D721Med (cell line): ENCODE measurements at places on chromosomes 3 and 15.

- DNase-seq = no peak
Measured at GRCh38 chr3:126570103-126570541, 11.4 kb upstream of the C3orf22 start.

DNA sequence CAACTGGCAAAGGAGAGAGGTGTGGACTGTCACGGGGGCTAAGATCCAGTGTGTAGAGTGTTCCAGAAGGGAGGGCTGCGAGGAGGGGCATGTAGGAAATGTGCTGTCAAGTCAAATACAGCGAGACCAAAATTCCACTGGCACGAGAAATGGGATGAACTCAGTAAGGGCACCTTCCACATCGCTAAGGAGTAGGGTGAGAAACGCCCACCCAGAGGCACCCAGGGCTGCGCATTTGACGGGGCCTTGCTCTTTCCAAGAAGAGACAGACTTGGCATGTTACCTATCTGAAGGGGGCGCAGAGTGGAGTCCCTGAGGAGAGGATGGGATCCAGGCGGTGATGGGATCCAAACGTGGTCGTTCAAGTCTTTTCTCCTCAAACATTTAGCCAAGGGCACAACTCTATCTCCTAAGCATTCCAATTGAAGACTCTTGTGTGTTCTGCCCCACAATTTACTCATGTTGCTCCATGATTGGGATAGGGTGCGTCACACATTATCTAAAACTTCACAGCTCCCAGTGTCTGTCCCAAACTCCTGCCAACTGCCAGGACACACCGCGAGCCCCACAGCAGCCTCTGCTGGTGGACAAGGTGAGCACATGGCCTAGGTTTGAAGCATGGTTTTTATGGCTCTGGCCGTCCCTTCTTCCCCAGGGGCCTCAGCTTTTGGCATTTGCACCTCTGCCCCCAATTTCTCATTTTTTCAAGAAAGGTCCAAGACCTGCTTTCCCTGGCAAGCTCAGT lies 7.6 kb downstream of the SELENOS start:
- no peak for DNase-seq

DNA sequence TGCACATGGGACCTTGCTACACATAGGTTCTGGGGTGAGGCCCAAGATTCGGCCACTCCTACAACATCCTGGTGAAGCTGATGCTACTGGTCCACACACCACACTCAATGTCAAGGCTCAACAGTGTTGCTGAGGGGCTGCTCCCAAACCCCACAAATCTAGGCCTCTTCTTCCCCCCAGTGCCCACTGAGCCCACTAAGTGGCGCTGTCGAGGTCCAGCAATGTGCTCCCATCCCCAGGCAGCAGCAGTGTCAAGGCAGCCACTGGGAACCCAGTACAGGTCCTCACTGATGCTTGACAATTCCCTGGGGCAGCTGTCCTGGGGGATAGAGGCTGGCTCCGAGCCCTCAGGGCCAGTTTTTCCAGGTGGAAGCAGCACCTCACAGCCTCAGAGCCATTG lies 21.5 kb downstream of the SCN5A start:
- no peak for DNase-seq

DNA sequence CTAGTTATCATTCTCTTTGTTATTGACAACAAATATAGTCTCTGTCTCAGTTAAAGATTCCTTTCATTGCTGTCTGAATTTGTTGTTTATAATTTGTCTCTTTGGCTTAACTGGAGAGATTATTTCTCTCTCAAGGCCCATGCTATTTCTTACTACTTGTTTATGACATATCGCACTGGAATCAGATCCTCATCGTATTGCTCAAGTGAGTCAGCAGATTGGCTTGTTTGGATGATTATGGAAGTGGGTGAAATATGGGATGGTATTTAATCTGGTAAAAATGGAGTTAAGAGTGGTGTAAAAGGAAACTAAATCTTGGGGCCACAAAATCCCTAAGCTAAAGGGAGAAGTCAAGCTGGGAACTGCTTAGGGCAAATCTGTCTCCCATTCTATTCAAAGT lies 613.1 kb downstream of the SI start:
- no peak for DNase-seq

DNA sequence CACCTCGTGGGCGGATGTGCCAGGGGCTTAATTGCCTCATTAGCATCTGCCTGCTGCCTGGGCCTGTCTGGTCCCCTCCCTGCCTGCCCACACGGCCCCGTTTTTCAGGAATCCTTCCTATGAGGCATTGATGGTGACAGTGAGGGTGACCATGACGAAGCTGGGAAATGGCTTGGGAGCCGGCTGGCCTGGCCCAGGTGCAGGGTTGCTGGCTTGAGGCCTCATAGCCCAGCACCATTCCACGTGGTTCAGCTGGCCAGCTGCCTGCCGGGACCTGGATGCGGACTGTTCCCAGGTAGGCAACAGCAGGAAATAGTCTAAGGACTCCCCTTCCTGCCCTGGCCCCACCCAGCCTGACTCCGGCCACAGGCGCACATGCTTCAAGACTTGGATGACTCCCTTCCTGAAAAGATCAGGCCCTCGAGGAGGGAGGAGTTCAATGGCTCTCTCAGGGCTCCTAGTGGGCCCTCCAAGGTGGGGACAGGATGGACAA lies 8.9 kb upstream of the DUSP7 start:
- no peak for DNase-seq

DNA sequence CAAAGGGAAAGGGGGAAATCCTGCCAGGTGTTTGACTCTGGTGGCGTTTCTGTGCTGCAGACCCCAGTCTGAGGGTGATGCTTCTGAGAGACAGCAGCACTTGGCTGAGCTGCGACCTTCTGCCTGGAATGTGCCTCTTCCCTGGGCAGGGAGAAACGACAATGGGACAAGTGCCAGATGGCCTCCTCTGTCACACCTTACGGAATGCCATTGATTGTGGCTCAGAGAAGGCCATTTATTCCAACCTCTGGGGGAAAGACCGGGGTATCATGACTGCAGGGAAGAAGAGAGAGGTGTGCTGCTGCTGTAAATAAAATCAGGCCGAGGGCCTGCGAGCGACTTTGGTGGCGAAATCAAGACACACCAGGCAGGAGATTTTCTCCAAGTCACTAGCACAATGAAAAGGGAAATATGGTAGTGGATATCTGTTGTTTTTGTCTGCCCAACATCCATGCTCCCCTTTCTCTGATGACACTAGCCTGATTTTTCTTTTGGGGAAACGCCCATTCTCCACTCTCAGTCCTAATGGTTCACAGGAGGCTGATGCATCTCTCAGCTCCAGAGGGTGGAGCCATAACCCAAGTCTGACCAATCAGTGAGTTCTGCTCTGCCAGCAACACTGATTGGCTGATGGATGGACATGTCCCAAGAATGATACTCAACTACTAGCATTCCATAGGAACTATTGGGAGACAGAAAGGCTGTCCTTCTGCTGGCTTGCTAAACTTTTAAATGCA lies 336.1 kb downstream of the FOXP1 start:
- no peak for DNase-seq

DNA sequence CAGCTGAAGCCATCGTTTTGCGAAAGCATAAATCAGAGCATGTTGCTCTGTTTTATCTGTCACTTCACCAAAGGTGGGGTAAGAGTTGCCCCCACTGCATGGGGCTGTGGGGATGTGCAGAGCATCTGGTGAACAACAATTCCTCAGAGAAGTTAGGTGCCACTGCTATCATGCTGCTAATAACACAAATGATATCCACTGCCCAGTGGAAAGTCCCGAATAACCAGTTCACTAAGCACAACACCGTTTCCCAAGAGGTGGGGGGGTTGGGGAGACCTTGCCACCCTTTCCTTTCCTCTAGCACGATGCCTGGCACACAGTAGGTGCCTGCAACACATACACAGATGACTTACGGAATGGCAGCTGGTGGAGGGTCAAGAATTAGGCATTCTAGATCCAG lies 38.6 kb downstream of the FAM3D start:
- no peak for DNase-seq

DNA sequence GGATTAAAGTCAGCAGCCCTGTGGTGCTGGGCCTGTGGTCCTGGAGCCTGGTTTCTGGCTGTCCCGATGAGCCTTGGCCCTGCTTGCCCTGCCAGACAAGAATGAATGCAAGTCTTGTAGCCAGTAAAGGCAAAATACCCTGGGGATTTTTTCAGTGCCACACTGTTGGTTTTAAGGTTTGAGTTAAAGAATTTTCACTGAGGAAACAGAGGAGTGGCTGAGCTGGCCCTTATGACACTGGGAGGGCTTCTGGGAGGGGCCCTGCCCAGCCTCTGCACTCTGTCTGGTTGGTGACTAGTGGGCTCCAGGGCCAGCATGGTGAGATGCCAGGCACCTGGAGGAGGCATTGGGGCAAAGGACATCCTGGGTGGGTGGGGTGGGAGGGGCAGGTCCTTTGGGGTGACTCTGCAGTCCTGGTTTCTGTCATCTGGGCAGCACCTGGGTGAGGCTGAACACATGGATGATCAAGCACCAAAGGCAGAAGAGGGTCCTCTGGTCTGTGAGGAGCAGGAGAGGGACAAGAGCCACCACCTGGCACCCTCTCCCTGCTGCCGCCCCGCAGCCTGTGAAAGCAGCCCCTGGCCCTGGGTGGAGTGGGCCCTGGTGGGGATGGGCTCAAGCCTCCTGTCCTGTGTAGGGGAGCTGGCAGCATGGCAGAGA lies 12.5 kb upstream of the PLA2G4E start:
- DNase-seq = no peak

- no peak for DNase-seq
Measured at GRCh38 chr3:52535411-52536111, 844 bp upstream of the UQCC5 start.

DNA sequence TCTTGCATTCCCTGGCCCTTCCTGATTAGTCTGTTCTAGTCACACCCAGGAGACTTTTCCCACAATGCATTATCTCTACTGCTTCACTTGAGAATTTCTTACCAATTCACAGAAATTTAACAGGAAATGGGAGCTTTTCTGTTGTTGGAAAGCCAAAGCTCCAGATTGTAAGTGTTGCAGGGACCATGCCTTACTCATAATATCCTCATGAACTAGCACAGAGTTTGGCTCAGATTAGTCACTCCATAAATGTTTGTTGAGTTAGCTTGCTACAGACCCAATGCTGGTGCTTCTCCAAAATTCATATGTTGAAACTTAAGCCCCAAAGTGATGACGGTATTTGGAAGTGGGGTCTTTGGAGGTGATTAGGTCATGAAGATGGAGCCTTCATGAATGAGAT lies 232.6 kb downstream of the GAP43 start:
- DNase-seq = no peak

DNA sequence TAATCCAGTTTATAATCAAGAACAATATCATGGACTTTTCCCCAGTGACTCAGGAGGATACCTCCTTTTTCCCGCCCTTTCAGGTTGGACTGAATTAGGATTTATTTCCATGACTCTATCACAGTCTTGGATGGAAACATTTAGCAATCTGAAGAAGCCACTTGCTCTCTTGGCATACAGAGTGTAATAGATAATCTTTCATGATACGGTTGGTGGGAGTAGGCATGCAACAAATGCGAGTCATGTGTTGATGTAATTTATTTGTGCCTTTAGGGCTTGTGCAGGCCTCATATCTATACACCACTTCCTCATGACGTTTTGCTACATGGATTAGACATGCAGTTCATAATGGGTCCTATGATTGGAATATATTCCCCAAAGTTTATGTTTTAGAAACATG lies 54.2 kb upstream of the MCTP2 start:
- no peak for DNase-seq

- DNase-seq = peak; percentile 13
Measured at GRCh38 chr3:65751123-65751700, 287.5 kb downstream of the MAGI1 start.

- DNase-seq = no peak
Measured at GRCh38 chr15:31350771-31351170, 24.1 kb downstream of the KLF13 start.

DNA sequence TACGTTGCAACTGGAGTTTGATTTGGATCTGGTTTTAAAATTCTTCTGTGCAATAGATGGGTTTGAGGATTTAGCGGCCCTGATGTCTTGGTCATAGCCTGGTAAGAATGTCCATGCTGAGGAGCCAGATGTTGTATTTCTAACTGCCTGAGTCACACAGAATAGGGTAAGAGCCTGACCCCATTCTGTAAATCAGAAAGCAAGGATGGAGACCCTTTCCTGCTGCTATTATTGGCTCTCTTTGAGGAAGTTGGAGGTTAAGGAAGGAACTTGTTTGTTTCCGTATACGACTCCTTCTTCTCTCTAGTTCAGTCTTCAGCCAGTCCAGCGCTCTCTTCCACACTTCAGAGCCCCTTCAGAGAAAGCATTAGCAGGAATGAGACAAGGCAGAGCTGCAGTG lies 65.1 kb downstream of the HCN4 start:
- DNase-seq = no peak

- no peak for DNase-seq
Measured at GRCh38 chr3:49715611-49716121, 3.8 kb downstream of the AMIGO3 start.

- DNase-seq = no peak
Measured at GRCh38 chr15:98794748-98795147, 146.4 kb downstream of the IGF1R start.

- DNase-seq = no peak
Measured at GRCh38 chr15:58201516-58201915, 63.3 kb downstream of the AQP9 start.

DNA sequence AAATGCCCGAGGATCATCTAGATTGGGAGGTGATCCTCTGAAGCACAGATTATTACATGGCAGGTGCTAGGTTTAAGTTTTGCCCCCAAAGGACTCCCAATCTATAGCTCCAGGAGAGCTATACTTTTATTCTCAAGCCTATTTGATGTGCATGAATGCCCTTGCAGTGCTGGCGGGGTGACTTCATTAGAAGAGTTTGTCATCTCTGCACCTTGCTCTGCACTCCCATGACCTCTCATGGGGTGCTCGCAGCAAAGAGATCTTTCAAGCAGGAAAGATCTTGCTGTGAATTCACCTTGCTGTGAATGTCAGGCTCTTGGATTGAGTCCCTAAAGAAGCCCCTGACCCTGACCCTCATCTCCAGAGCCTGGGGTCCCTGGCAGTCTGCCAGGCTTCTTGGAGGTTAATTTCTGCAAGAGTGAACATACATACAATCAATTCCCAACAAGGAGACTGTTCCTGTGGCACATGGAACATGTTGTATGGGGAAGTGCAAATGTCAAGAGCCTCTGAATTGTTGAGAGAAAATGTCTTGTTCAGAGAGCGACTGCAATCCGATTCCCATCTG lies 45.9 kb downstream of the FAM43A start:
- no peak for DNase-seq
